Activated CD4-positive, alpha-beta T cell treated with anti-CD3 and anti-CD28 coated beads, Interleukin-2, amount 10 ng/mL, durations not matched to agents 24 days and 14 days (primary cell): ENCODE measurements at places on chromosomes 3 and 15. TPM values are rescaled to one million over a fixed set of nuclear protein-coding genes. Genes with fewer than 3 reads are reported as not detected.

DNA sequence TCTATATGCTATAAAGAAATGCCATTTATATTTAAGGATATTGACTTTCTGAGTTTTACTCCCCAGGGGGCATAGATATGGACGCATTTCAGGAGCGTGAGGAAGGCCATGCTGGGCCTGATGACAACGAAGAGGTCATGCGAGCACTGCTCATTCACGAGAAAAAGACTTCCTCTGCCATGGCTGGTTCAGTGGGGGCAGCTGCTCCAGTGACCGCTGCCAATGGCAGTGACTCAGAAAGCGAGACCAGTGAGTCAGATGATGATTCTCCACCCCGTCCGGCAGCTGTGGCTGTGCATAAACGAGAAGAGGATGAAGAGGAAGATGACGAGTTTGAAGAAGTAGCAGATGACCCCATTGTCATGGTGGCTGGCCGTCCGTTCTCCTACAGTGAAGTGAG lies 38.4 kb downstream of the GTF2E1 start:
- DNase-seq, result no peak

DNA sequence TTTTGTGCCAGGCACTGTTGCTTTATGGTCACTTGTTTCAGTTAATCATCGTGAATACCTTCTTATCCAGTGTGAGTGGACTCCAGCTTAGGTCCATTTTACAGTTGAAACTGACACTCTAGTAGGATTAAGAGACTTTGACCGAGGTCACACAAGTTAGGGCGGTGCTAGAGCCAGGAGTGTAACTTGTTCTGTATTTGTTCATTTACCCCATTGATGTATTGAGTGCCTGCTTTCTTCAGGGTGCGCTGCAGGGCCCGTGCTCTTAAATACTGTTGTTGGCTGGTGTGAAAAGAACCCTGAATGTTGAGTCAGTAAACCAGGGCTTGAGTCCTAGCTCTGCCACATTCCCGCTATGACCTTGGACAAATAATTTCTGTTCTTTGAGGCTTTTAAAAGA lies 15.4 kb downstream of the PDHB start:
- no peak for DNase-seq

Gene EHHADH
- total RNA-seq, result 2.1 and 2.4 TPM in 2 replicates

DNA sequence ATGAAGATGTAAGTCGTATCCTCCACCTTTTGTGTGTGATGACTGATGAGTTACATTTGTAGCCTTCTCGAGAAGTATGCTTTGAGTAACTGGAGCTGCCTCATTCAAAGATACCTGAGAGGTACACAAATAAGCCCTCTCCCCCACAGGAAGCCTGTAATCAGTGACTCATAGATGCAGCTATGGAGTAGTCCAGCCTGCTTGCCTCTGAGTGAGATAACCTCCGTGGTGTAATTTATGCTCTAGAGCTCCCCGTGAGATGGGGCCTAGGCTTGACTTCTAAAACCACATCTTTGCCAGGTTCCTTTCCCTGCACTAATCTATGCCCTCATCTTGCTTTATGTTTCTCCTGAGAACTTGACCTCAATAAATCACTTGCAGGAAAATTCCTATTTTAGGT lies 291.7 kb downstream of the SUCLG2 start:
- peak; percentile 67 for DNase-seq

- no peak for DNase-seq
Observed at GRCh38 chr3:61429106-61429505, 132.3 kb upstream of the PTPRG start.

Gene C2CD4A
- 0.05 and 0.24 TPM in 2 replicates for total RNA-seq

DNA sequence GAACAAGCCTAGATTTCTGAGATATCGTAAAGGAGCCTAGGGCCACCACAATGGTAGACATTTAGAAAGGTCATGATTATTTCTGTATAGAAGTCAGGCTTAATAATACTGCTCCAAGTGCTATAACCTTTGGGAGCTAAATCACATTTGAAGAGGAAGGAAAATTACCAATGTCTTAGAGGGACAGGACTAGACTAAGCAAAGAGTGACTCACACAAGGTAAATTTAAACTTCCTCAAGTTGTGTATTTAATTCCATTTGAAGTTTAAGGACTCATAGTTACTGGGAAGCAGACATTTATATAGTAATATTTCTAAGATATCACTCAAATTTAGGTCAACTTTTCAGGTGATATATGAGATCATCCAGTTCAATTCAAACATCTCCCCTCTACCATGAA lies 227.6 kb upstream of the MME start:
- DNase-seq, result no peak

GRCh38 chr3:45954306-45954705 lies 11.0 kb downstream of the CXCR6 start:
- no peak for DNase-seq

GRCh38 chr3:173221010-173221409 lies 80.0 kb upstream of the SPATA16 start:
- DNase-seq, result no peak

DNA sequence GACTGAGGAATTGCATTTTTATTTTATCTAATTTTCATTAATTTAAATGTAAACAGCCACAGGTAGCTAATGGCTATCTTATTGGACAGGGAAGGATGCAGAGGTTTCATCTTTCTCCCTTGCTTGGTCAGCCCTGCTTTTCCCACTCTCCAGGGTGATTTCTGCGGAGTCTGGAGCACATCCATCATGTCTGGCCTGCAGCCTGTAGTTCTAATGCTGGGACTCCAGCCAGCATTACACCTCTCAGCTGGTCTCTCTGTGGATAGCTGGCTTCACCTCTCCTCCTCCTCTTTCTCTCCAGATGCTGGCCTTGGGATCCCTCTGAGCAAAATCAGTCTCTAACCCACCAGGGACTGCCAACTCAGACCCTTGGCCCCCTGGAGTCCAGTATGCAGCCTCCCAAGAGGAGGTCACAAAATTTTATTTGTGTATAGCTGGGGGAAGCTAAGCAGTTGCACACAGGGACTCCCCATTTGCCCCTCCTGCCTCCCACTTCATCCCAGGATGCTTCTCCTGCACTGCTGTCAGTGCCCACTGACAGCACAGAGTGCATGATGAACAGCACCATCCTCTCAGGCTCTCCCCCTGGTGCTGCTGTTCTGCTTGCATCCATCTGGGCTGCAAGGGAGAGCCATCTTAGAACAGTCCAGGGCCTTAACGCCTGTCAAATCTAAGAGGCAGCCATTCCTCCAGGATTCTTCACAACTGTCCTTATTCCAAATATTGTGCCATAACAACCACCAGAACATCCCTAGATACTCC lies 1.7 kb downstream of the BFSP2 start:
- DNase-seq, result no peak

Gene GOLGA8B
- total RNA-seq, result 210 and 234 TPM in 2 replicates

DNA sequence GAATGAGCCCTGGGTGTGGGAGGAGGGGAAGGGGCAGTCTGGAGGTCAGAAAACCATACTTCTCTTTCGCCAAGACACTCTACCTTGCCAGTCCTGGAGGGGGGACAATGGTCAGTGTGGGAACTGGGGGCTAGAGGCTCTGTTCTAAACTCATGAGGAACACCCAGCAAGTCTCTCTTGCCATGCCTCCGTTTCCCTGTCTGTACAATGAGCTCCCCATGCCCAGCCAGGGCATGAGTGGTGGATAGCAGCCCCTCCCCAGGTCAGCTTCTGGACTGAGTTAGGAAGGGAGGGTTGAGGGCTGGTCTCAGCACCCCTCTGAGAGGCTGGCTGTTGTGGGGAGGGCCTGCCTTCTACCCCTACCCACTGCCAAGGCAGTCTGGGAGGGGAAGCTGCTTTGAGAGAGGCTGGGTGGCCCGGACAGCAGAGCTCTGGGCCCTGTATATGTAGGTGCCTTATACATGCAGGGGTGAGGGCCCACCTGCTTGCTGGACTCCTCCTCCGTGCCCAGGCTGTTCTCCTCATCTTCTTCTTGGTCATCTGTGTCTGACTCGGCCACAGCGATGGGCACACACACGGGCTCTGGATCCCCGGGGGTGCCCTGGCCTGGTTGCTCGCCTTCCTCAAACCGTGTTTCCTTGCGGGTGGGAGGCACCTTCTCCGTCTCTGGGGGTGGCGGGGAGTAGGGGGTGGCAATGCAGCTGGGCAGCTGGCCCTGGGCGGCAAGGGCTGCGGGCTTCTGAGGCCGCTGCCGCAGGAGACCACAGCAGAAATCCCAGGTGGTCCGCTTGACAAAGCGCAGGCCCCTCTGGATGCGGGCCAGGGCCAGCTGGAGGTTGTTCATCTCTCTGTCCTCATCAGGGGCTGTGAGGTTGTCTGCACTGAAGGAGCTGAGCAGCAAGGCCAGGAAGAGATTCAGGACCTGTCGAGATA lies 68.8 kb downstream of the SCN5A start:
- DNase-seq, result no peak

- DNase-seq, result no peak
Observed at GRCh38 chr3:188863999-188864406, 307.8 kb upstream of the TPRG1 start.

DNA sequence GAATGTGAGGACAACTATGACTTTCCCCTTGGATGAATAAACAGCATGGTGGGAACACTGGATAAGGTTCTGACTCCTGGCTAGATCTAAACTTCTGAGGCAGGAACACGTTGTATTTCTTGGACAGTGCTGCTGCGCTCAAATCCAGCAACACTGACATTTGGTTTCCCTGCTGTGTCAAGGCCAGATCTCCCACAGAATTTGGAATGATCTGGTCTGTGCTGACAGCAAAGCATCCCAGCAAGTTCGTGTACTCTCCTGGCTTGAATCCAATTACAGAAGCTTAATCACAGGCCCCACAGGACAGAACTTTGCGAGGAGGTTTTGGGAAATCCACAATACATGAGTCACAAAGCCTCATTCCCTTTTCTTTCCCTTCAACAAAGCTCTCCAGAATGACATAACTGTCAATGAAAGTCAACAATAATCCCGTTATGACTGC lies 92.5 kb downstream of the ADAMTS9 start:
- DNase-seq, result no peak

DNA sequence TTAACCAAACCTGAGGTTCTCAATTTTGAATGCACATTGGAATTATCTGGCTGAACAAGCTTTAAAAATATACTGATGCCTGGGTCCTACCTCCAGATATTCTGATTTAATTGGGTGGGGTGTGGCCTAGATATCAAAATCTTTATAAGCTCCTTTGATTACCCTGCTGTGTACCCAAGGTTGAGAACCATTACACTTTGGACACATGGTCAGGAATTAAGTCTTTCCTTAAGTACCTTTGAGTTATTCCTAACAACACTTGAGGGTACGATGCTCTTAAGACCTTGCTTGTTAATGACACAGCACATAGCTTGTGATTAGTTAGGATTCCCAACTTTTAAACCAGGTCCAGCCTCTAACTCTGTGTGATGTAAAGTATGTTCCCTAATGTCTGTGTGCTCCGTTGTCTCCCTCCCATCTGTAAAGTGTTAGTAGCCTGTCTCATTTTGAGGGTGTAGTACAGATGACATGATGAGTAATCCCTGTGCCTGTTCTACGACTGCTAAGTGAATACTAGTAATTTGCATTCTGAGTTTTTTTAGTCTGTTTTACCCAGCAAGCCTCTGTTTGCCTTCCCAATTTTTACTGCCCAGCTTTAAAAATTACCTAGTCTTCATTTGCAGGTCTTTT lies 154.9 kb downstream of the KLHL25 start:
- no peak for DNase-seq

- DNase-seq, result no peak
Observed at GRCh38 chr3:10515884-10516495, 10.6 kb upstream of the ATP2B2 start.

- DNase-seq, result no peak
Observed at GRCh38 chr3:127092776-127093175, 100.2 kb upstream of the PRR23E start.

Gene TUBGCP4
- total RNA-seq, result 48.0 and 49.6 TPM in 2 replicates

GRCh38 chr15:78299101-78299930 lies at the start of gene SKIC8:
TSS of gene SKIC8 (minus strand) at chr15:78299609. CDS start at chr15:78295686, 3,923 bp downstream.
- peak; percentile 98 for DNase-seq

DNA sequence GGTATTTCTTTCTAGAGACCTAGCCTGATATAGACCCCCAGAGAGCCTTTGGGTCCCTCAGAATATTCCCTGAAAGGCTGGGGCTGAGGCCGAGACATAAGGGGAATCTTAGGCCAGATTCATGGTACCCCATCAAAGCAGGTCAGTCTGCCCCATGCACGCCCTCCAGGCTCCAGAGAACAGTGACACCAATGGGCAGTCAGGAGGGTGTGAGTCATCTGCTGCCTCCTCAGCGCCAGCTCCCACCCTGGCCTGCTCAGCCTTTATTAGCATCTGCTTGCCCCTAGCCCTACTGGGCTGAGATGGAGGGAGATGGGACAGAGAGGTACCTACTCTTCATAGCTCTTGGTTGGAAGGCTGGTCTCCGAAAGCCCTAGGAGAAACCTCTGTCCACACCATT lies 14.3 kb upstream of the CAMKV start:
- DNase-seq, result no peak

DNA sequence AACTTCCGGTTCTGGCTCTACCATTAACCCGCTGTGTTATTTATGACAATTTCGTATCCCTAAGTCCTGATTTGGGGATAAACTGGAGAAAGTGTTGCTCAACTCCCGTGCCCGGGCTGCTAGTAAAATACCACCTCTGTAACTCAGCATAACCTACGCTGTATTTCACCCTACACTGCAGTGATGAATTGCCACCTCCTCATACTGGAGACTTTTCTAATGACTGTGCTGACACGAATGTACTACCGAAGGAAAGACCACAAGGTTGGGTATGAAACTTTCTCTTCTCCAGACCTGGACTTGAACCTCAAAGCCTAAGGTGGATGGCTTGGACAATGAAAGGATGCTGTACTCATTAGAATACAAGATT lies 16.5 kb downstream of the SLC51A start:
- no peak for DNase-seq

- no peak for DNase-seq
Observed at GRCh38 chr15:101028772-101029438, 109.7 kb downstream of the LRRK1 start.

Gene GOLGA6B
- not detected in 2 replicates for total RNA-seq

DNA sequence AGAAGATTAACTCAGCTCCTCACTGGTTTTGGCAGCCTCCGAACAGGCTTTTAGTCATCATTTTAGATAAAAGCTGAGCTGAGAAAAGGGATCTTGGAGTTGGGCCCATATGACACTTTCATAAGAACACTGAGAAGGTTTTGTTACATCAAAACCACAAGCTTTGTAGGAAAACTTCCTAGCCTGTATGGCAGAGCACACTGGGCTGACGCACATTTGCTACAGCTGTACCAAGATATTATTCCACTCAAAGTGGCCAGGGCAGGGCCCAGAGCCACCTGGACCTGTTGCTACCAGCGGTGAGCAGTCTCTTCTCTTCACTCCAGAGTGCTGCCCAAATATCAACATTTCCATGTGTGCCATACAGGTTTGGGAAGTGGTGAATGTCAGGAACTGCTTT lies 160.5 kb upstream of the CCDC54 start:
- no peak for DNase-seq

DNA sequence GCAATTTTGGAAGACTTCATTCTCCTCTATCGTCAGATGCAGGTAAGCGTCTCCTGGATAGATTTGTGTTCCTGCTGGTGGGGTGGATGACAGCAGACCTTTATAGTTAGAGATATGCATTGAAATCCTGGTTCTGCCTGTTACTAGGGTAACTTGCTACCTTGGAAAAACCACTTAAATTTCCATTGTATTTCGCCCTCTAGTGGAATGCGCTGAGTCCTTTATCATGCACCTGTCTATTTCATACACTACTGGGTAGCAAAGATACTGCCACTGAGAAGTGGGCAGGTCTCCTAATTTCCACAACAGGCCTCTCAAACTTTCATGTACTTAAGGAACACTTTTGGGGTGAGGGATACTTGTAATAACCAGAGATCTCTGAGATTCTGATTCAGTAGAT lies 209.5 kb upstream of the SUCLG2 start:
- DNase-seq, result no peak

- no peak for DNase-seq
Observed at GRCh38 chr15:78212546-78213424, 21.6 kb downstream of the ACSBG1 start.

- DNase-seq, result no peak
Observed at GRCh38 chr3:30199855-30200254, 406.5 kb upstream of the TGFBR2 start.

Gene SLC24A5
- not detected in 2 replicates for total RNA-seq

Gene ZNF770
- 53.9 and 56.3 TPM in 2 replicates for total RNA-seq

Gene SEMA6D
- total RNA-seq, result not detected in 2 replicates
